ENCODE measurements at places on chromosomes 16 and 17. TPM values are rescaled to one million over a fixed set of nuclear protein-coding genes. Genes with fewer than 3 reads are reported as not detected.

- no peak for DNase-seq
Observed at GRCh38 chr16:27088216-27088615, 21.5 kb downstream of the C16orf82 start.

DNA sequence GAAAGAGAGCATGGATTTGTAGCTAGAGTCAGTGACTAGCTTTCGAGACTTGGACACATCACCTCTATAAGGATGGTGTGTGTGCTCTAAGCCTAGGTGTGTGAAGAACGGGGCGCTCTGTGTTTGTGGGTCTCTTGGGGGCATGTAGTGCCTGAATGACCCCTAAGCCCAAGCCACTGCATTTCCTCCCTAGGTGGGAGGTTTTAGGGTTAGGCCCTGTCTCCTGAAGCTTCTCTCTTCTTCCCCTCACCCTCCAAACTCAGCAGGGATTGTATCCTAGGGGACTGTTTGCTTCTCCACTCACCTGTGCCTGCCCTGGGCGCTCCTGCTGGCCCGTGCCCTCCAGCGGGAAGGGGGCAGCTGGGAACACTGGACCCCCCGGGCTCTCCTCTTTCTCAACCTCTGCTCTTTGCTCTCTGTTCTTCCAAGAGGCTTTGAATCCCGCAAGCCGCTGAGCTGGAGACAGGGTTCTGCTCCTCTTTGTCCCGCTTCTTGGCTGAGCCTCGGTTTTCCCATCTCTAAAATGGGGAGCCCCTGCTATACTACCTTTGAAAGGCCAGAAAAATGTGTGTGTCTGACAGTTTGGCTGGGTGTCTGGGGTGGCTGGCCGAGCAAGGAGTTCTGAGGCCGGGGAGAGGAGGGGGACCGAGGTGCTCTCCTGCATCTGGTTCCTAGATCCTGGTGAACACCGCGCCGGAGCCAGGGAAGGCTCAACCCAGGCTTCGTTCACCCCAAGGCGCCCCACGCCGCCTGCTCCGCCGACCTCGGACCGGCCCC is 810 bp downstream of the CYGB start:
- no peak for DNase-seq

GRCh38 chr16:25052530-25052929 is 37.4 kb upstream of the ARHGAP17 start:
- DNase-seq = no peak

- no peak for DNase-seq
Observed at GRCh38 chr16:63596716-63597115, 1525.1 kb downstream of the CDH11 start.

- DNase-seq = no peak
Observed at GRCh38 chr17:12114686-12115418, 94.2 kb downstream of the MAP2K4 start.

Gene CBLN1
- not detected for total RNA-seq

DNA sequence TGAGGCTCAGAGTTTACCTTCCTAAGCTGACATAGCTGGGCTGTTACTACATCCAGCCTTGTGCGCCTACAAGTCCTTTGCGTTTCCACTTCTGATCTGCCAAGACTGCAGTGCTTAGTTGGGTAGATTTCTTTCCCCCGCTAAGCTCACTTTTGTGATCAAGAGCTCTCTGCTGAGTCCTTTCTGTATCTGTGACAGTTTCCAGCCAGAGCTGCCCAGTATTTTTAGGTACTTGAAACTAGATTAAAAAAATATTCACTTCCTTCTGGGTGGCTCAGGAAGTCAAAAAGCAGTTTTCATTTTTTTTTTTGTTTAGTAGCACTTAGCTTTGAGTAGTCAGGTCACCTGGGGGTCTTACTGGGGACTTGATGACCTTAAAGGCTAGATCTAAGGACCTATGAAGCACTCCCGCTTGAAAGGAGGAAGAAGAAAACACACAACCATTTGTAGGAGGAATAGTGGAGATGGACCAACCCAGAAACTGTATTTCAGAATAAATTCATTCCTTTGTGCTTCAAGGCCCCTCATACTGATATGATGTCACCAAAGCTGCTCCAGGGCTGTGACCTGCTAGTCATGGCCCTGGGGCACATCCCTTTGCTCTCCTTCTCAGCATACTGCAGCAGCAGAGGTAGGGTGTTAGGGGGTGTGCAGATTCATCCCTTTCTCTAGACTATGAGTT is 75.6 kb upstream of the HNF1B start:
- DNase-seq = no peak

DNA sequence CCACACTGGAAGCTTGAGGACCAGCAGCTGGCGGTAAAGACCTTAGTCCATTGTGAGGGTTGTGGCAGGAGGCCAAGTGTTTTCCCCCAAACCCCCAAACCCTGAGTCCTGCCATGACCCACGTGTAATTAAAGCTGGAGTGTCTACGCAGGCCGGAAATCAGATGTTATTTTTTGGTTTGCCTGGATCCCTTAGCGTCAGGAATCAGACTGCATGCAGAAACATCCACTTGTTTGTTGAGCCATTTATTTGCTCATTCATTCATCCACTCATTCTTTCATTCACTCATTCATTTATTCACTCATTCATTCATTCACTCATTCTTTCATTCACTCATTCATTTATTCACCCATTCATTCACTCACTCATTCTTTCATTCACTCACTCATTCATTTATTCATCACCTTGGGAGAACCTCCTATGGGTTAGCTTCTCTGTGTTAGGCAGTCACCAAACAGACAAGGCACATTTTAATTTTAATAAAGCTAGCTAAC is 313.1 kb downstream of the MAF start:
- DNase-seq = no peak

- DNase-seq = no peak
Observed at GRCh38 chr16:77700846-77701245, 21.5 kb upstream of the NUDT7 start.

DNA sequence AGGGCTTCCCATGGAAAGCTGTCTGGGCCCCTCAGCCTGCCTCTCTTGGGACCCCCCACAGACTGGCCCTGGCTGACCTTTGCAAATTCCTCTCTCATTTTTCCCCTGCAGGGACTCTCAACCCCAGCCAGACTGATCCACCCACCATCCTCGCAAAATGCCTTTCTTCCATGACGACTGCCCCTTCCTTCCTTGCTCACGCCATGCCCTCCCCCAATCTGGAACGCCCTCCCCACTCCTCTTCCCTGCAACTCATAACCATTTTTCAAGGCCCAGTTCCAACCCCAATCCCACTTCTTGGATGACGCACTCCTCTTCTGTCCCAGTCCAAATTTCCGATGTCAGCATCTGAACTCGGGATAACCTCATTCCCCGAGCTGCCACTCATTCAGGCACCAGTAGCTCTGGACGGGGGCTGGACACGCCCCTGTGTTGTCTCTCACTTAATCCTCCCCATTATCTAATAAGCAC is 1.3 kb upstream of the DNAI2 start:
- no peak for DNase-seq

Gene TNFSF13
- total RNA-seq = 14.5 TPM

Gene SCGB1C2
- total RNA-seq = not detected

GRCh38 chr16:51747329-51747728 is 596.3 kb upstream of the SALL1 start:
- DNase-seq = no peak

Gene AGRP
- 0.48 TPM for total RNA-seq

DNA sequence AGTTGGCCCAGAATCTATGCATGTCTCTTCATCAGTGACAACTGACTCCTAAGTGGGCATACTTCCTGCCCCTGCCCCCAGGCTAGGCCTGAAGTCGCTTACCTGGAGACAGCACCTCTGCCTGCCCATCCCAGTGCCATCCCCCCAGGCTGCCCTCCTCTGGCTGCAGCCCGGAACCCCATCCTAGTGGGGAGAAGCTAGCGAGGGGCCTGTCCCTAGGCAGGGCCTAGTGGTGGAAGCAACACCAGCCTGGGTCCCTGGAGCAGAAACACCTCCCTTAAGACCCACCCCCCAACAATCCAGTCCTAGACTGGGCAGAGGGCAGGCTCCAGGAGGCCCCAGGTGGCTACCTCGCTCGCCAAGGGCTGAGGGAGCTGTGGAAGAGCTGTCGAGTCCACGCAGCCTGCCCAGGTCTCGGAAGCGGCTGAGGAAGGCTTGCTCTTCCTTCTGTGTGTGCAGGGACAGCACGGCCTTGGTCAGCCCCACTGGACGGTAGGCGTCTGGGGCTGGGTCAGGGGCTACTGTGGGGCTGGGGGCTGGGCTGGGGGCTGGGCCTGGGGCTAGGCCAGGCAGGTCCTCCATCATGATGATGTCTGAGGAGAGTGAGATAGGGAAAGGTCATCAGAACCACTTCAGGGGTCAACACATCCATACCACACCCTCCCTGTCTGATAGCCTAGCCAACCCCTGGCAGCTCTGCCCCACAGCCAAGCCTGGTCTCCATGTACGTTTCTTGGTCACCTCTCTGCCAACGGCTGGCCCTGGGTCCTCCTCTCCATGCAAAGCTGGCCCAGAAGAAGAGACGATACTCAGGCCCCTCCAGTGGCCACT is 7.6 kb downstream of the PER1 start:
- DNase-seq = no peak

DNA sequence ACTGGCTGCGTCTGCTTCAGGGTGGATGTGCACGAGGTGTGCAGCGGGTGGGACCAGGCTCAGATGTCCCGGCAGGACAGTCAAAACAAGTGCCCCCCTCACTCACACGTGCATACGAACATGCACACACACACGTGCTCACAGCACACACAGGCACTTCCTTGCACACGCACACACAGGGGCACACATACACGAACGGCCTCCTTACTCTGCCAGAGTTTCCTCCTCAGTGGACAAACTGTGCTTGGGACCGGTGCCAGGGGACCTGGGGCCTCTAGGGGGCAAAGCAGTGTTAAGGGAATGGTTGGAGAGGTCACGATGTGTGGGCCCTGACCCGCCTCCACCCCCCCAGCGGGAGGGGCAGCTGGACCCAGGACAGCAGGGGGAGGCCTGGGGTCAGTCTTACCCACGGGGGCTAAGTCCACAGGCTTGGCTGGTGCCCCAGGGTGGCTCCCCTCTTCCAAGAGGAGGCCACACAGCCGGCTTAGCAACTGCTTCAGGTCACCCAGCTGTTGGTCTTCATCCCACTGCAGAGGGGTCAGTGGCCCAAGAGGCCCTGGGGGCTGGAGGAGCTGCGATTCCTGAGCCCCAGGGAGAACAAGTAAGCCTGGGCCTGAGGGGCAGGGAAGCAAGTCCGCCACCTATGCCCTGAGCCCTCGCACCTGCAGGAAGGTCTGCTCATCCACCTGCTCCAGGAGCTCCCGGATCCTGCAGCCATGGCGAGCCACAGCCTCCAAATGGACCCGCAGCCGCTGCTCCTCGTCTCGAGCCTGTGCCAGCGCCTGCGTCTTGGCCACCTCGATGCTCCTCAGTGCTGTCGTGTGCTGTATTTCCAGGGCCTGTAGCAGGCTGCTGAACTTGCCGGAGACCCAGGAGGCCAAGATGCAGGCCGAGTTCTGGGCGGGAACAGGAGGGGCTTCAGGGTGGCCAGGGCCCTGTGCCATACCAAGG is 4.9 kb downstream of the TRIM65 start:
- DNase-seq = no peak

Gene OR3A3
- not detected for total RNA-seq

Gene KRTAP2-3
- total RNA-seq = not detected

Gene GUCY2D
- not detected for total RNA-seq

DNA sequence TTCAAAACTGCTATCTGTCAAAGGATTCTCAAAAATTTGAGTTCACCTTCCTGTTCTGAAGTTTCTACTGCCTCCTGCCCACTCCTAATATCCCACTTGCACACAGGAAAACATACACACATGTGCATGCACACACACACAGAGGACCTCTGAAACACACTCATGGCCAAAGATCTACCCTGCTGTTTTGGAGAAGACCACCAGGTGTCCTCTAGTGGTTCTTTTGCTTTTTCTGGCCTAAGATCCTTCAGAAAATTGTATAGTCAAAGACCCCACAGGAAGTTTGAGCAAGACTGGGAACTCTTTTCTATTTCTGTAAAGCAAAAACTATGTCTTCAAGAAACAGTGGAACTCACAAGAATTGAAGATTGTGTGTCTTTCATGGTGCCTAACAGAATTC is 90.2 kb downstream of the CDH8 start:
- no peak for DNase-seq

GRCh38 chr17:13885953-13886889 is 183.1 kb upstream of the COX10 start:
- DNase-seq = no peak

GRCh38 chr16:24214992-24215391 is 41.1 kb upstream of the CACNG3 start:
- DNase-seq = no peak

DNA sequence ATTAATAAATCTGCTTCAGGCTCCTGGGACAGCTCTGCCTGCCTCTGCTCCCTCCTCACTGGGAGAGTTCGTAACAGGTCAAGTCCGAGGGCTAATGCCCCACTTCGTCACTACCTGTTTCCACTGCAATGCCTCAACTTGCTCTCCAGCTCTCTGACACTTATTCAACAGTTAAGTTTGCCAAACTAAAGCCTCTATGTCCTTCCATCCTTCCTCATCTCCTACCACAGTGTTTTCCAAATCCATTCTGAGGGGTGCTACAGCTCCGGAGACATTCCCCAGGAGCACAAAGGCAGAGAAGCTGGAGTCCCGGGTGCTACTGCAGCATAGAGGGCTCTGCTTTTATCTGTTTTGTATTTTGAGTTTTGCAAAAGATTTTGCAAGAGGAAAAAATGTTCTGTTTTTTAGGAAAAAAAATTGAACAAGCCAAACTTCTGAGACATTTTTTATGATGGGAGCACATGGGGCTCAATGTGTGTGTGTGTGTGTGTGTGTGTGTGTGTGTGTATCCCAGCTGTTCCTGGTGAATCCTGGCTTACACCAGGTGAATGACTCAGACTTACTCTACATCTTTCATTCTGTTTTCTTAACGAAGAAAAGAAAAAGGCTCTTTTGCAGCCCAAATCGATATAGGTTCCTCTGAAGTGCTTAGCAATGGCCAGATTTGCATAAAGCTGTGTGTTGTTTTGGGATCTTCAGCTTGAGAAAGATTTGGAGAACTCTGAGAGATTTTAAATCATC is 46.1 kb upstream of the MYOCD start:
- DNase-seq = peak; percentile 63

GRCh38 chr16:70695331-70696070 is 9.6 kb upstream of the MTSS2 start:
- DNase-seq = no peak

DNA sequence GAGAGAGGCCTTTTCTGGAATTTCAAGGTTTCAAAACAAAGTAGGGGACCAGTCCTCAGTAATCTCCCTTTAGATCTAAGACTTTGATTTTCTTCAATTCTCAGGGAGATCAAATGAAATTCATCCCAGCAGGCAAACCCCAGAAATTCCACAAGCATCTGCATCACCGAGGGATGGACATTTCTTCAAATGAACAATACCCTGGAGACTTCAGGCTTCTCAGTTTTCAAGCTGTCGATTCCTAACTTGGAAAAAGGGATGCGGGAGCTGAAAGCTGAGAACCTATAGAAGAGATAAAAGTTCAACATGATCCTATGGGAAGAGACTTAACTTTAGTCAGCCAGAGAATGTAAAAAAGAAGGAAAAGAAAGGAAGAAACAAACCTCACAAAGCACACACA is 296.9 kb upstream of the CDH5 start:
- no peak for DNase-seq

DNA sequence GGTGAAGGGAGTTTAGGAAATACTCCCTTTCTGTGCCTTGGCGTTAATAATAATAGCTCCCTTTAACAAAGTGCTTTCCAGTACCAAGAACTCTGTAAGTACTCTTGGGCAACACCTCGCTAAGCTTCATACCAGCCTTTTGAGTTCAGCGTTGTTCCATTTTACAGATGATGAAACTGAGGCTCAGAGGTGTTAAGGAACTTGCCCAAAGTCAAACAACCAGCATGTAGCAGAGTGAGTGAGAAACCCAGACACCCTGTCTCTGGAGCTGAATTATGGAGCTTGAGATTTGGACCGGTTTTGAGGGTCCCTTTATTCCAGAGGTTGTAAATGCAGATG is 607 bp downstream of the KATNIP start:
- DNase-seq = no peak

GRCh38 chr17:65886315-65887245 is 305.4 kb downstream of the CEP112 start:
- no peak for DNase-seq

Gene HOXB1
- total RNA-seq = not detected

Measured in ovary (tissue), 10 donors.